Stimulated activated CD8-positive, alpha-beta memory T cell treated with anti-CD3 and anti-CD28 coated beads, Interleukin-2, amount 100 ng/mL, for 1 hour (primary cell): ENCODE measurements at places on chromosomes 1 and 21.

GRCh38 chr1:113178522-113178921 lies 105.5 kb downstream of the LRIG2 start:
- no peak for DNase-seq

DNA sequence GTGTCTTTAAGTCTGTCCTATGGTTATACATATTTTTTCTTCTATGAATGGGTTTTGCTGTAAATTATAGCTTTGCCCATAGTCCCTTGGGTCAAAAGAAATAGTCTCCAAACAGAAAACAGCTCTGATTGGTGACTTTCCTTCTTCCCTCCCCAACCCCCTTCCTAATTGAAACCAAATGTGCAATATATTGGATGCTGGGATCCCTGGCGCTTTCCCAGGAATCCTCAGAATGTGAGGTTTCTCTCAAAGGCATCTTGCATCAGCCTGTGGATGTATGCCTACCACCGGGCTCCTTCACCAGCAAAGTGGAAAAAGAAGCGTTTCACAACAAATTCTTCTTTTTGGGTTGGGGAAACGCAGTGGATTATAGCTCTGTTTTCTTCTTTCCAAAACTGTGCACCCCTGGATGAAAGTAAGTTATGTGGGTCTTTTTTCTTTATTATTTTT lies at the start of gene DDR2:
TSS of gene DDR2 (plus strand) at position 248 of the 450 bp plus-strand sequence. CDS start 86,600 bp downstream, outside the sequence.
- no peak for DNase-seq

DNA sequence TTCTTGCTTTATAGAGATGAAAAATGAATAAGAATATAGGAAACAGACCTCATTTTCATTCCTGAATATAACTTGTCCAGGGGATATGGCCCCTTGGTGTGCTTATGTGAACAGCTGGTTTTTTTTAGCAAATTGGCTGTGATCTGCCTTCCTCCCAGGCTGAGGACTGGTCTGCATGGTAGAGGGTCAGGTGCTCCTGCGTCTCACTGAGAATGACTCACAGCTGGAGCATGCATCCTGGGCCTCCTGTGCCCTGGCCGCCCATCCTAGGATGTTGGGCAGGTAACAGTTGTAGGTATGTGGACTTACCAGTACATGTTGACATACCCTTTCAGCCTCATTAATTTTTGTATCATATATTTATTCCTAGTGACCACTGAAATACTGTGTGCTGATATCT lies 29.8 kb downstream of the AGT start:
- DNase-seq, result no peak

GRCh38 chr1:16026723-16027484 lies 5.1 kb downstream of the CLCNKA start:
- no peak for DNase-seq

DNA sequence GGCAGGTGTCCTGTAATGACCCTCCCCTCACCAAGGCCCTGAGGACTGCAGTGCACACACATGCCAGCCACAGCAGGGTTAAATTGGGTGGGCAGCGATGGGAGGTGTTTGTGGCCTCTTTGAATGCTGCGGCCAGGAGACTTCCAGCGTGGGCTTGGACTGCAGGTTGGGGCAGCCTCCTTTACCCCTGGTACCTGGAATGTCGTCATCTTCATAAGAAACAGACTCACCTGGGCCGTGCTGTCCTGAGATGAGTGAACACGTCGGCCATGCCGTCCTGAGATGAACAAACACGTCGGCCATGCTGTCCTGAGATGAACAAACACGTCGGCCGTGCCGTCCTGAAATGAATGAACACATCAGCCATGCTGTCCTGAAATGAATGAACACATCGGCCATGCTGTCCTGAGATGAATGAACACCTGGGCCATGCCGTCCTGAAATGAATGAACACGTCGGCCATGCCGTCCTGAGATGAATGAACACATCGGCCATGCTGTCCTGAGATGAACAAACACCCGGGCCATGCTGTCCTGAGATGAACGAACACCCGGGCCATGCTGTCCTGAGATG lies 50.1 kb upstream of the COL6A1 start:
- DNase-seq, result no peak

GRCh38 chr1:206886831-206887230 lies 10.4 kb upstream of the IL24 start:
- DNase-seq, result no peak

DNA sequence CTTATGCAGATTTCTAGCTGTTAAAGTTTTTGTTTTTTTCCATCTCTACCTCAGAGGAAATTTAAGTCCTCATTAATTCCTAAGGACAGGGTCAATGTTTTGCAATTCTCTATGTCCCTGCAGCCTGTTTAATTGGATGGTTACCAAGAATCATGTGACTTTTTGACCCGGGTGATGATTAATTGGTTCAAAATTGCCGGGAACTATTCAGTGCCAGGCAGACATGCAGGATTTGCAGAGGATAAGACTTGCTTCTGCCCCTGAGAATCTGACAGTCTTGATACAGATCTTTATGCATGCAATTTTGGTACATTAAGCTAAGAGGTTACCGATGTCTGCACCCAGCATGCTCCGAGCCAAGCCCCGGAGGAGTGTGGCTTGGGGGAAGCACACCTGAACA lies 87.9 kb downstream of the PLPP3 start:
- no peak for DNase-seq

- no peak for DNase-seq
Measured at GRCh38 chr1:172351346-172351745, 69.1 kb upstream of the C1orf105 start.

DNA sequence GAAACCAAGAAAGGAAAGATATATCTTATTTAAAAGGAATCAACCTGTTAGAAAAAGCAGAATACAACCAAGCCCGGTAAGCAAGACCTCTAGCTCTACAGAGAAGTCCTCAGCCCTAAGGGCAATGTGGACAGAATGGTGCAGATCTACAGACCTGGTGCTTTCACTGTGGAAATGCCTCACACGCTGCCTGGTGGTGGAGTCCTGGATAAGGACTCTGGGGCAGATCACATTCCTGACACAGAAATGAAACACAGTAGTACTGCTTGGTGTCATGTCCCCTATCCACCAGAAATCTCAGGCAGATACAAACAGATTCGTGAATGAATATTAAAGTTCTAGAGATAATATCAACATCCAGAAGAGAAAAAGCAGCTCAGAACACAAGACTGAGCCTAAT lies 6.8 kb downstream of the CNN3 start:
- no peak for DNase-seq

GRCh38 chr1:147762233-147763024 lies 2.0 kb upstream of the GJA5 start:
- no peak for DNase-seq

GRCh38 chr1:30108186-30108585 lies 615.2 kb downstream of the MATN1 start:
- DNase-seq, result no peak

- no peak for DNase-seq
Measured at GRCh38 chr1:182995894-182996293, 27.3 kb upstream of the LAMC1 start.

DNA sequence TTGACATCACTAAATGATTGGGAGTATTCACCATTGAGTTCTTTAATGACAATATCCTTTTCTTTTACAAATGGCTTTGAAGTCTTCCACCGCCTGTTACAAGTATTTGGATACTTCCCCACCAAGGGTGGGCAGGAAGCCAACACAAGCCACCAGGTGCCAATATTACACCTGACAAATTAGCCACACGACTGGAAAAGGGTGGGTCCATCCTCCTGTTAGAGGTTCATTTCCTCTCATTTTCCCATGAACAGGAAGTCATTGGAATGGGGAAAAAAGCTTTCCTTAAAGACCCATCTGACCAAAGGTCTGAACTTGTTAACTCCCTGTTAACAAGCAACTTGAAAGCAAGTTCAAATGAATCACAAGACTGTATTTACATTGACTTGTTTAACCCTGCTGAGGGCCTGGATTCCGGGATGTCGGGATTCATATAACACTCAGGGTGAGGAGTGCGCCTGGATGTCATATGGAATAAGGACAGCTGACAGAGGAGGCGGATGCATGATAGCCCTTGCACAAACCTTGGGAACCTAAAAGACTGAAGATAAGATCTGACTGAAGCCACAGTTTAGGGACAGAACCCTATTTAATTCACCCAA lies 40.5 kb upstream of the PROX1 start:
- DNase-seq, result no peak

- DNase-seq, result no peak
Measured at GRCh38 chr1:88961647-88962275, 30.7 kb downstream of the KYAT3 start.

DNA sequence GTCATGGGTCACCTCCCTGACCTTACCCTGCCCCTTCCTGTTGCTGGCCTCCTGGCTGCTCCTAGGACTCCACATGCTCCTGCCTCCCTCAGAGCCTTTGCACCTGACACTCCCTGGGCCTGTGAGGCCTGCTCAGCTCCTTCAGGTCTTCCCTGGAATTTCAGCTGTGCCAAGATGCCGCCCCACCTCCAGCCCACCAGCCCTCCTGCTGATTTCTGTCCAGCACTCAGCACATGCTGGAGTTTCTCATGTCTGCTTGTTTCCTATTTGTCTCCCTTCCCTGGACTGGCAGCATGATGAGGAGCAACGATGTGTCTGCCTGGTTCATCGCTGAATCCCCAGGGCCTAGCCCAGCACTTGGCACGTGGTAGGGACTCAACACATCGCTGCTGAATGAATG lies 3.0 kb downstream of the MFAP2 start:
- DNase-seq, result no peak

DNA sequence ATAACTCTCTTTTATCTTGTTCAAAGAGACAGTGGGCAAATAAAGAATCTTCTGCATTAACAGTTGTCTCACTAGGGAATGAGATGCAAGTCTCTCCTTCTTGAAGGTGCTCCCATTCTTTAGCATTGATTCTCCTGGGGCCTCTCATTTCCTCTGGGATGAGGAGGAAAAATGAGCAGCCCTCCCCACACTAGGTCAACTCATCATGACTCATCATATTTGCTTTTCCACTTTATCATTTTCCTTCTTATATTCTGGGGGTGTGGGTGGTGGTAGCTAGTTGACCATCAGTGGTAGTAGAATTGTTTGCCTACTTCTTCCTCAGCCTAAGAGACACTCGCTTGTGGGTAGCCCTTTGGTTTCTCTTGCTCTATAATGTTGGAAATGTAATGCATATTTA lies 182.0 kb upstream of the C1orf87 start:
- DNase-seq, result no peak

DNA sequence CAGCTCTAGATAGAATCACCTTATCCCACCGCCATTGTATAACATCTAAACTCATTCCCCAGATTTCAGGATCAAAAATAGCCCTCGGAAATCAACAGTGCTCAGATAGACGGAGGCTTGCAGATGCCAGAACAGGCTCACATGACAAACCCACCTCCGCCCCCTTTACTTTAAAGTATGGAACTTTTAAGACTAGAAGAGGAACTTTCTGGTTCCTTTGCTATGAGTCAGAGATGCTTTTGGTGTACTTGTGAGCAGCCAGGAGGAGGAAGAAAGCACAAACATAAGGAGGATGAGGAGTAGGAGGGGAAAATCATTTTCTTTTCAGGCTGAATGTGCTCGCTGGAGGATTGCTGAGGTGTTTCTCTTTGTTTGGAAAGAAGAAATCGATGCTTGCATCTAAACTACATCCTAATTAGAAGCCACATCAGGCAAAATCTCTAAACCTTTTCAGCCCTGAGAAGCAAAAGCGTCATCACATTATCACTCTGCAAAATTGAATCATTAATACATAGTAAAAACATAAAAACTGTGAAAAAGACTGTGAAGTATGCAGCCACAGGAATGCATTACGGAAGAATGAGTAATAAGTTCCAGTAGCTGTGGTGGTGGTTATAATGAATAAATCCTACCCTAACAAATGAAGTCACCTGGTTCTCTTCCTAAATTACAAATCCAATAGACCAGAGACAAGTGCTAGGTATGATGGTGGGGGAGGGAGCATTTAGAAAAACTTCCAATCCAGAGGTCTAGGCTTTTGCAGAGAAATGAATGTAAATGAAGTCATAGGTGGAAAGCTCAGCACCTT lies 251.3 kb downstream of the KCNH1 start:
- no peak for DNase-seq

- no peak for DNase-seq
Measured at GRCh38 chr1:67441183-67441582, 11.0 kb upstream of the SERBP1 start.

GRCh38 chr1:160451859-160452232 lies 51.5 kb downstream of the VANGL2 start:
- DNase-seq, result no peak

GRCh38 chr1:18109756-18110597 lies 2.4 kb downstream of the IGSF21 start:
- DNase-seq, result no peak

DNA sequence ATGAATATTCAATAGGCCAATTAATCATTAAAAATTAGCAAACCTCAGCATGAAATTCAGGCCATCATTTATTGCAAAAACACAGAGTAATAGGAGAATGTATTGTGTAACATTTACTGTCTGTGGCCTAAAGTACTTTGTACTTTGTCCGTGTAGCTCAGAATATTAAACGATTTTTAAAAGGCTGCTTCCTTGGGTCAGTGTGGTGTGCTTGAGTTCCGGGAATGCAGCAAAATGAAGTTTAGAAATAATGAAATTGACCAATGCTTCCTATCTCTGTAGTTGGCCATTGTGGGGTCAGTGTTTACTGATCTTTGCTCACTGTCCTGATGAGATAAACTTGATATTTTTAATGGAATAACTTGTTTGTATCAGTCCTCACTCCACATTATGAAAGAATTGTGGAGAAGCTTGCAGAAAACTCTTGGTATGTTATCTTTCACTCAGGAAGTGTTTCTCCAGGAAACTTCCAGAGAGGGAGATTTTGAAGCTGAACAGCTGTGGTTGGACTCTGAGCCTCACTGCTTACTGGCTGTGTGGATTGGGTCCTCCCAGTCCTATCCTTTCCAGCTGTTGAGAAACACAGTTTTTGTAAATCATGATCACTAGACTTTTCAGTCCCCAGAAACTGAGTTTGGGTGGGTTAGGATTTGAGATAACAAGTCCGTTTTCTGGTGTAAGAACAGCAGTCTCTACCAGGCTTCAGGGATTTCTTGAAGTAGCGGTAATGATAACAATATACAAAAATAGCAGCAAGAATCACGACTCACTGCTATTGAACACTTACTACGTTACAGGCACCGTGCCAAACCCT lies 19.2 kb upstream of the MTARC1 start:
- DNase-seq, result no peak

- no peak for DNase-seq
Measured at GRCh38 chr1:245656189-245656717, 501.5 kb downstream of the KIF26B start.

GRCh38 chr1:193102662-193103061 lies 2.6 kb downstream of the GLRX2 start:
- no peak for DNase-seq

DNA sequence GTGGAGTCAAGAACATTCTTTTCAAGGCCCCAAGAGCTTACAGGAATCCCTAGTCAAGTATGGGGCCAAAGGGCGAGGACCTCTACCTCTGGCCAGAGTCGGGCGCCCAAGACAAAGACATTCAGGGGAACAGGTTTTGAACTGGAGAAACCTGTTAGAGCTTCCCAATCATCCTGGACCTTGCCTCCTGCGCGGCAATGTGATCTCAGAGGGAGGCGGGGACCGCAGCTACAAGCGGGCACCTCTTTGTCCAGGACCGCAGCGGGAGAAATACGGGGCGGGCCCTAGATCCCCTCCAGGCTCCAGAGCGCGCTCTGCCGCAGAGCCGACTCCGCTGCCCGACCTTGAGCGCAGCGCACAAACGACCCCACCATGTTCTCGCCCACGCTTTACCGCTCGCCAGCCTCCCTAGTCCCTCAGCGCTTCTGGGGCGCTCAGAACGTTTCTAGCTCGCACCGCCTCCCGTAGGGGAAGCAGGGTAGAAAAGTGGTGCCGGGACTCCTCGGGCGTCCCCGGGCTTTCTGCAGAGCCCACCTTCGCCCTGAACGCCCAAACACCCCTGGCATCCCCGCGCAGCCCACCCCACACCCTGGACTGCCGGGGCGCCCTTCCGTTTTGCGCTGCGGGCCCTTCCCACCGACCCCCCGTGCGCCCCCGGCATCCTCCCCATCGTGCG lies 28.1 kb downstream of the RABIF start:
- no peak for DNase-seq

GRCh38 chr21:31873275-31873695 lies 465 bp downstream of the HUNK start:
- no peak for DNase-seq
